ENCODE measurements at places on chromosomes 11 and 22.
A peak's percentile ranks its signal among the peaks of the same experiment; 100 is the strongest.

DNA sequence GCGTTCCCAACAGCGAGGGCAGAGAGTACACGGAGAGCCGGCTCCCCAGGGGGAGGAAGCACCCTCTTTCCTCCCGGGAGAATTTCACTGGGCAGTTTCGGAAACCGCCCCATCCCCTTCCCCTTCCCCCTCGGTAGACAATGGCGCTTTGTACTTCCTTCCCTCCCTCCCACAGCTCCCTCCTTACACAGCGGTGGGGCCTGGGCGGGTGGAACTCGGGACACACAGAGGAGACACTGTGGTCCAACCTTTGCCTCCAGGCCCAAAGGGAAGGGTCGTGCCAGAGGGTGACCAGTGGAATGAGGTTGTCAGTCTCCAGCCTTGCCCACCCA is 4.3 kb downstream of the SMTN start:
- no peak for DNase-seq

GRCh38 chr22:35301372-35301874 is 1.7 kb downstream of the TOM1 start:
- DNase-seq, result peak; percentile 86

- no peak for DNase-seq
Observed at GRCh38 chr11:43547889-43548381, 132.6 kb upstream of the HSD17B12 start.

DNA sequence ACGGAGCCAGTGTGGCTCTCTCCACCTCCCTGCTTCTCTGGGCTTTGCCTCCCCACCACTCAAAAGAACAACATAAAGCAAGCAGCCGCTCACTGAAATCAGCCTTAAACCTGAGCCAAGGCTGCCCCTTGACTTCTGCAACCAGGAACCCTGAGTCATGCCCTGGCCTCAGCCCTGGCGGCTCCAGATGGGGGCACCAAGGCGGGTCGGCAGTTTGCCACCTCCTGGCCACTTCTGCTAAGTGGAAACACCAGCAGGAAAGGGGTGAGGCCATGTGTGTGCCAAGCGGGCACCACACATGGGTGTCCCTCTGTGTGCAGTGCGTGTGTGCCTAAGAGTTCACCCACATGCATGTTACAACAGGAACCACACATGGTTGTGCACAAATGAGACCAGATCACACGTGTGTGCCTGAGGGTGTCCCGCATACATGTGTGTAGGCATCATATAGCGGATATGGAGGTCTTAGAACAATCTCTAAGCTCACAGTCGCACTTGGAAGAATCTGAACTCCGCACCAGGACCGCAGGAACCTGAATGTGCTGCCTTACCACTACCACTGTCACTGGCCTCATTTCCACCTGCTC is 221.2 kb downstream of the MN1 start:
- no peak for DNase-seq

Measured in CD4-positive, alpha-beta T cell treated with Interleukin-15 for 1 hour (primary cell).